Breast epithelium (tissue), 4 donors: ENCODE measurements at places on chromosomes 12 and 14. TPM values are rescaled to one million over a fixed set of nuclear protein-coding genes. Genes with fewer than 3 reads are reported as not detected.

DNA sequence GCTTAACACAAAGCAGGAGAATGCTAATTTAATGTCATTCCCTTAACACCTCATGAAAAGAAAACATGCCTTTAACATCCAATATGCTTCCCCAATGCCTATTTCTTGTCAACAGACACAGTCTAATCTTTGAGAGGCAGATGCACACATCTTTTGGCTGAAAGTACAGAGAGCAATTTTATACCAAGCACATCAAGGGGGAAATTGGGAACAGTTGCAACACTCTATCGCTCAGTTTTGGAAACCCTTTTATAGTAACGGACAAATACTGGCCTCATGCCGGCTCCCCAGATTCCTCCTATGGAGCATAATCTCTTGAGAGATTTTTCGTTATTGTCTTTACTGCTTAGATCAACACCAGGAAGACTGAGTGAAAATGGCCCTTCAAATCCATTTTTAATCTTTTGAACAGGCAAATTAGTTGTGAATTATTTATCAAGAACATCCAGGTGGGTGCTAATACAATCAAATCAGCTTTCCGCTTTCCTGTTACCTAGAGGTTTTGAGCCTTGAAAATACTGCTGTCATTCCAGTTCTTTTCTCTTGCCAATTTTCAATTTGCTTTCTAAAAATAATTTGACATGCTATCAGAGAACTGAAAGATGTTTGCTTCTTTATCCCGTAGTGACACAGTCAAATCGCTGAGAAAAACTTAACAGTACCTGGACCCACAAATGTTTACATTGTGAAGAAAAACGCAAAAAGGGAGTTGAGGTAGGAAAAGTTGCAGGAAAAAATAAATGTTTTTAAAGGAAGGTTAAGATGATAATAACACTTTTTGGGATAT lies 60.7 kb upstream of the CAND1 start:
- no peak for DNase-seq

The GPRC5D gene
- not detected for total RNA-seq

DNA sequence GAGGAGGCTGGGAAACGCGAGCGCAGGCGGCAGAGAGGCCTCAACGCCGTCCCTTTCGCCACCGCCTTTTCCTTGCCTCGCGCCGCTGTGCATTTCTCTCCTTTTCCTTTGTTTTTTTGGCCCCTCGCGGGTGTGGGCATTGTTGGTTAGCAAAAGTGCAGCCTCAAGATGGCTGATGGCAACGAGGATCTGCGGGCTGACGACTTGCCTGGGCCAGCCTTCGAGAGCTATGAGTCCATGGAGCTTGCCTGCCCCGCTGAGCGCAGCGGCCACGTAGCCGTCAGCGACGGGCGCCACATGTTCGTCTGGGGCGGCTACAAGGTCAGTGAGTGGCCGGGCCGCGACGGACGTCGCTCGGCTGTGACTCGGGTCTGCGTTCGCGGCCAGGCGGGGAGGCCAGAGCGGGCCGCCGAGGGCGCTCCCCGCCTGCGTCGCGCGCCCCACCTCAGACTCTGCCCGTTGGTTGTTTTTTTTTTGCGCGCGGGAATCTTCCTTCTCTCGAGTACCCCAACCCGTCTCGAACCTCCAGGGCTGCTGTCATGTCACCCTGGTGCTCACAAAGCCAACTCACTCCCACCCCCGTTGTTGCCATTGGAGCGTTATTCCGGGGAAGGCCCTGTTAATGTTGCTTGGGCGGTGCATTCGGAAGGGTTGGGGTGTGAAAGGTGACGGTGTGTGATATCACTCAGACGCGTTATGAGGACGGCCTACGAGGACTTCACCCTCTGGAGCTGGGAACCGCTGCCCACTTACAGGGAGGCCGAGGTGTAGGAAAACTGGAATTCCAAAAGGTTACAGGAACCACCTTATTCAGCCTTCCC lies 558 bp downstream of the KLHDC2 start:
- DNase-seq: peak; percentile 57

DNA sequence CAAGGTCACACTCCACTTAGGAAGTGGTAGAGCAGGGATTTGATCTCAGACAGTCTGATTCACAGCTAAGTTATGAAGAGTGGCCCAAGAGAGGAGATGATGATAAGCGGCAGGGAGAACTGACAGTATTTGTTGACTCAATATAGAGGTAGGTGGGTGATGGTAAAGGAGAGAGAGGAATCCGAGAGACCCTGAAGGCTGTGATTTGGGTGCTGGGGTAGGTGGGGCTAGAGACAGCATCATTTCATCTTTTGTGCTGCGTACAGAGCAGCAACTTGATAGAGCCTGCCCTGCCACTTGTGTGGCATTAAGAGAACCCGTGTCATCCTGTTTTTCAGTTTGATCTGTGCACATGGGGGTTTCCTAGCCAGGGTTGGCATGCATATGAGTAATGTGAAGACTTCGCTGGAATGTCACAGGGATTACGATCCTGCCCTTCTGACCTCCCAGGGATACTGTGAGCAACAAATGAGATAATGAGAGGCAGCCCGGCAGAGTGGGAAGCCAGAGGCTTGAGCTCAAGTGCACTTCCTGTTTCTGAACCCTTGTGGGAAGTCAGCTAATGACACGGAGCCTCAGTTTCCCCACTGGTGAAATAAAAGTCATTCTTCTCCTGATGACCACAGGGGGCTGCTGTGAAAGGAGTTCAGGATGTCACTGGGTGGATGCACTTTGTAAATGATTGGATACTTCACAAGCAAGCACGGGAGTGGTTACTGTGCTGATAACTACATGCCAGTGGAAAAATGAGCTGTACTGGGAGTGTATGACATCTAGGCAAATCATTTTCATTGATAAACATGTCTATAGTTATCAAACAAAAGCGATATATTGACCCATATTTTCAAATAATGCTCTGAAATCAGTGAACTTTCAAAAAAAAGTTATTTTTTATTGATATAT lies 59.5 kb upstream of the IGF1 start:
- no peak for DNase-seq

GRCh38 chr14:99737956-99738667 lies 54.0 kb downstream of the CYP46A1 start:
- no peak for DNase-seq

DNA sequence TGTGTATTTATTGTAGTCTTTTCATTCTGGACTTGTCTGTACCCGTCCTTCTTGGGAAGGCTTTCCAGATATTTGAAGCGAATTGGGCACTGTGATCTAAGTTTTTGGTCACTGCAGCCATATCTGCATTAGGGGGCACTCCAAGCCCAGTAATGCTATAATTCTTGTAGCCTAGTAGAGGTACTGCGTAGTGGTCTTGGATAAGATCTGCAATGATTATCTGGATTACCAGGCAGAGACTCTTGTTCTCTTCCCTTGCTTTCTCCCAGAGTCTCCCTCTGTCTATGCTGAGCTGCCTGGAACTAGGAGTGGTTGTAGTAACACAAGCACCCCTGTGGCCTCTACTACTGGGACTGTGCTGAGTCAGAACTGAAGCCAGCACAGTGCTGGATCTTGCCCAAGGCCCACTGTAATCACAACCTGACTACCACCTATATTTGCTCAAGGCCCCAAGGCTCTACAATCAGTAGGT lies 30.0 kb downstream of the SLC38A2 start:
- no peak for DNase-seq

The FAM186B gene
- 0.59 TPM for total RNA-seq

The SLC17A8 gene
- not detected for total RNA-seq
